ENCODE measurements at places on chromosomes 5 and 9. TPM values are rescaled to one million over a fixed set of nuclear protein-coding genes. Genes with fewer than 3 reads are reported as not detected.

Gene ZNF454
- not detected for total RNA-seq

Gene FSTL4
- total RNA-seq, result 6.0 TPM

Gene PCDHB5
- total RNA-seq, result 1.1 TPM

Gene C1QTNF2
- 0.08 TPM for total RNA-seq

Gene COMMD10
- total RNA-seq, result 34.1 TPM

Gene BNC2
- 8.1 TPM for total RNA-seq

Gene SHB
- 43.6 TPM for total RNA-seq

Gene ANKRD18A
- 13.7 TPM for total RNA-seq

Gene SNAPC4
- 13.0 TPM for total RNA-seq

Gene TRAPPC13
- total RNA-seq, result 12.8 TPM

Gene BRD9
- 36.1 TPM for total RNA-seq

Gene PCDHGB4
- 0.50 TPM for total RNA-seq

Gene OLFML2A
- 34.4 TPM for total RNA-seq

Gene NR6A1
- total RNA-seq, result 1.9 TPM

Gene IRGM
- total RNA-seq, result not detected

Gene NKD2
- total RNA-seq, result 23.2 TPM

Gene TRIM36
- total RNA-seq, result 2.0 TPM

Gene OR13C8
- total RNA-seq, result not detected

Gene SCGB3A2
- total RNA-seq, result not detected
